ENCODE measurements at places on chromosomes 16 and 17.

DNA sequence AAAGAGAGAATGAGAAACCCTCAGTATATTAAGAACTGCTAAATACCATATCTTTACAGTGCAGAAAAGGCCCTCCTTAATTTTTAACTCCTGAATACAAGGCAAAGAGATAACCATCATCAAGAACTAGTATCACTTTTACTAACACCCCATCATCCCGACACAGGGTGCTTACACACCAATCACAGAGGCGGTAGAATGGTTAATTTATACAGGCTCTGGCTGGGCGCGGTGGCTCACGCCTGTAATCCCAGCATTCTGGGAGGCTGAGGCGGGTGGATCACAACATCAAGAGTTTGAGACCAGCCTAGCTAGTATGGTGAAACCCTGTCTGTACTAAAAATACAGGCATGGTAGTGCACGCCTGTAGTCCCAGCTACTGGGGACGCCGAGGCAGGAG is 4.2 kb downstream of the PSMD12 start:
- no peak for DNase-seq

DNA sequence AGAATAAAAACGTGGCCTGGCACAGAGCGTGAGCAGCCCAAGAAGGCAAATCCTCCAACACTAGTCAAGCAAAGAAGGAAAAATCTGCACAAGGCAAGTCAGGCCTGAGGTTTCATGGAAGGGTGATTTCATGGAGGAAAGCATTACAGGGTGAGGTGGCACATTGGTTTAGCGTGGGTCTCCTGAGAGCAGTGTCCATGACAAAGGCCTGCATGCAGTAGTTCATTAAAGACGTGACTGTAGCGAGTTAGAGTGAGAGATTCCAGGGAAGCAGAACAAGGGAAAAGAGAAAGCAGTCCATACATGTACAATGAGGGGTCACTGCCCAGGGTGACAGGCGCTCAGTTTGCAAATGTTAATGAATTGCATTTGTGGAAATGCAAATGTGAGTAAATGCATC is 285.0 kb upstream of the ERCC4 start:
- DNase-seq: no peak

DNA sequence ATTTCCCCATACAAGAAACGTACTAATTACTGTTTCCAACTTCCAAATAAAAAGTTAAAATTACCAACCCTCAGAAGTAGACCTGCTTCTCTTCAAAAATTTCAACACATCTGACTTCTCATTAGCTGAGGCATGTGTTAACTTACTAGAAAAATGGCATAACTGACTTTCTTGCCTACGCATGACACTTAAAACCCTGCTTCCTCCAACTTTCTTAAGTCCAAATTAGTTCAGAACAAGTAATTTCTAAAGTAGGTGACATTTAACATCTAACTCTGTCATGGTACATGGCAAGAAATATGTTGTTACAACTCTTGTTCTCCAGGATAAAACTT is 6.7 kb downstream of the USP7 start:
- DNase-seq: no peak

- DNase-seq: no peak
Measured at GRCh38 chr17:18981335-18981641, 23.3 kb downstream of the FAM83G start.

DNA sequence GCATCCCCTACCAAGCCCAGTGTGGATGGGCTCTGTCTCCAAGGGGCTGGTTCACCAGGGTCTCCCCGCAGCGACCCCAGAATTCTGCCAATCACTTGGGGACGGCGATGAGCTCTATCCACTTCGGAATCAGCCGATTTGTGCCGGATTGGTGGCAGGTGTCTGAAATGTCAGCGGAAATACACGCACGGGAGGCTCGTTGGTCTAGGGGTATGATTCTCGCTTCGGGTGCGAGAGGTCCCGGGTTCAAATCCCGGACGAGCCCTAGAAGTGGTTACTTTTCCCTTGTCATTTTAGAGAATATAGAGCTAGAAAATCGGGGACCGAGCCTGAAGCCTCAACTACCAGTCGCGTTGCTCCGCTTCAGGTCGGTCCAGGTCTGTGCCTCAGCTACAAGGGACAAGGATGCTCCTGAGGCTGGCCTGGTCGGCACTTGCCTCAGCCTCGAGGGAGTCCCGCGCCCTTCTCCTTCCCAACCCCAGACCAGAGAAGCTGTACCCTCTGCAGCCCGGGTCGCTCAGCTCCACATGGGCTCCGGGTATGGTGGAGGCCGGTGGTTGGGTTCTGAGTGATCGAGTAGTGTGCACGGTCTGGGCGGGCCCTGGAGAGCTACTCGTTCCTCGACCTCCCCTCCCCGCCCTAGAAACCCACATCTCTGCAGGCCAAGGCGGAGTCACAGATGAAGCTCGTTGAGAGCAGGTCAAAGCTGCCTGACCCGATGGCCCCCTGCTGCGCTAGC is 16.0 kb upstream of the OR1F1 start:
- peak; percentile 60 for DNase-seq

DNA sequence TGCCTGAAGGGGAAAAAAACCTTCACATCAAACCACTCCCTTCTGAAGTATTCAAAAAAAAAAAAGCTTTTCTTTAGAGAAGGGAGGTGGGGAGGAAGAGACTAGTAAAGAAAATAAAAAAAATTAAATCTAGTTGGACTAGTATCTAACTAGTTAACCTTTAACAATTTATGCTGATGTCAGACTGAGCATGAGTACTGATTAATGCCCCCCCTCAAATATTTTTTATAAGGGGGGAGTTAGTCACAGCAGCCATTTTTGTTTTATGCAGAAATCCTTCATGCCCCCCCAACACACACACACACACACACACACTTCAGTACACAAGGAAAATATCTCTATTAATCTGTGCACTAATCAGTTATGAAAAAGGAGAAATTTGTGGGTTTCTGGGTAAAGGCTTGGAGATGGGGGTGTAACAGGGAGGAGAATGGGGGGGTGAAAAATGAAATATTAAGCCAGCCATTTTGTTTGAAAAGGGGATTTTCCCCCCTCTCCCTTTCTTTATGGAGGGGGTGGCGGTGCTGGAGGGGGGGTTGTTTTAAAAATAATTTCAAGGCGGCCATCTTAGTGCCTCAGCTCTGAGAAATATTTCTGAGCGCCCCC is 4.7 kb upstream of the CHD3 start:
- DNase-seq: peak; percentile 73

DNA sequence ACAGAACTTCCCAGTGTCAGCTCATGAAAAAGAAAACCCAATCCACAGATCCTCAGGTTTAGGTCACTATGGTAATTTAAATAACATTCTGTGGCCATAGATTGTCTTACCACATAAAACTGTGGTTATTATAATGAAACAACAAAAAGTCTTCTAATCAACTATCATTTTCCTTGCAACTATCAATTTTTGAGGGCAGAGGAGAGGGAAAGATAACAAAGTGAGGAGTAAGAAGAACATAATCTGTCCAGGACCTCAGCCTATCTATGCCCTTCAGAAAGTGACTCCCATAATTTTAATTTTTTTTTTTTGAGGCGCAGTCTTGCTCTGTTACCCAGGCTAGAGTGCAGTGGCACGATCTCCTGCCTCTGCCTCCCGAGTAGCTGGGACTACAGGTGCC is 4.0 kb upstream of the GGNBP2 start:
- DNase-seq: no peak

DNA sequence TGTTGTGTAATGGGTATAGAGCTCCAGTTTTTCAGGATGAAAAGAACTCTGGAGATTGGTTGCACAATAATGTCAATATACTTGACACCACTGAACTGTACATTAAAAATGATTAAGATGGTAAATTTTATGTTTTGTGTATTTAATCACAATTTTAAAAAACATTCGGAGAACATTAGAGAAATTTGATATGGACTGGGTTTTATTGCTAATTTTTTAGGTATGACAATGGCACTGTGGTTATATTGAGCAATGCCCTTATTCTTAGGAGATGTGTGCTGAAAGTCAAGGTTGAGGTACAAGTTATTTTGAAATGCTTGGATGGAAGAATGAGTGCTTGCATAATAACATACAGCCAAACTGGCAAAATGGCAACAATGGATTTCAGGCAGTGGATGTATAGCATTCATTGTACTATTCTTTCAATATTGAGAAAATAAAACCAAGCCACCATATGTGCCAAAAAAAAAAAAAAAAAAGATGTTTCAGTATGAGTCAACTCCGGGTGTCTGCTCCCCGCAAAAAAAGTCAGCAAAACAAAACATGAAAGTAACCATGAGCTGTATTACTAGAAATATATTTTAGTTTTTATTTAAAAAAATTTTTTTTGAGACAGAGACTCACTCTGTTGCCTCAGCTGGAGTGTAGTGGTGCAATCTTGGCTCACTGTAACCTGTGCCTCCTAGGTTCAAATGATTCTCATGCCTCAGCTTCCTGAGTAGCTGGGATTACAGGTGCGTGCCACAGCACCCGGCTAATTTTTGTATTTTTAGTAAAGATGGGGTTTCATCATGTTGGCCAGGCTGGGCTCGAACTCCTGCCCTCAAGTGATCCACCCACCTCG is 19.8 kb downstream of the HOXB1 start:
- DNase-seq: no peak

DNA sequence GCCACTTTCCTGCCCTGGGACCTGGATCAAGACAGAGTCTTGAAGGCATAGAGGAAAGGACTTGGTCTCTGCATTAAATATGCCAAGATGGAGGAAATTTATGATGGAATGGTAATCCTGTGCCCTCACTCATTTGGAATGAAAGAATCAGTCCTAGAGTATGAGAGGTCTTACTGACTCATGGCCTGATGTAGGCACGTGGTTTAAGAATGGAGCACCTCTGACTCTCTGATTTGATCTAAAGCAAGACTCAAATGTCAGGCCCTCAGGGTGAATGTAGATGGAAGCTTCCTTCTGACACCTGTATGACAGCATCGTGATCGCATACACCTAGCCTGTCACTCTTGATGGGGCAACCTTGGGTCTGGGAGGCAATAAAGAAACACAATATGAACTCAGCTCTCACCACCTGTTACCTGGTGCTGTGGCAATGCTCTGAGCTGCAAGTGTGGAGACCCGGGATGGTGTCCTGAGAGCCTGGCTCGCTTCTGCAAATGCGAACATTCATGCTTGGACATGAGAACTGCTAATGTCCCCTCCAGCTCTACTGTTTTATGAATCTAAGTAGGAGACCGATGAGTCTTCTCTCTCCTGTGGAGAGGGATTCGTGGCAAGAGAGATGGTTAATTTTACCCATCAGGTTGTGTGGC is 229.9 kb downstream of the ABCC12 start:
- DNase-seq: no peak

DNA sequence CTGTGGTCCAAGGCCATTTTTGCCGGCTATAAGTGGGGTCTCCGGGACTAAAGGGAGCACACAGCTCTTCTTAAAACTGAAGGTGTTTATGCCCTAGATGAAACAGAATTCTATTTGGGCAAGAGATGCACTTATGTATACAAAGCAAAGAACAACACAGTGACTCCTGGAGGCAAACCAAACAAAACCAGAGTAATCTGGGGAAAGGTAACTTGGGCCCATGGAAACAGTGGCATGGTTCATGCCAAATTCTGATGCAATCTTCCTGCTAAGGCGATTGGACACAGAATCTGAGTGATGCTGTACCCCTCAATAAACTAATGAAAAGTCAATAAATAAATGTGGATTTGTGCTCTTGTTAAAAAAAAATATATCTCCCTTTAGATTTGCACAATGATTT is 20.2 kb upstream of the SHISA9 start:
- no peak for DNase-seq
